ENCODE measurements at places on chromosomes 16 and 17.
A peak's percentile ranks its signal among the peaks of the same experiment; 100 is the strongest.

GRCh38 chr17:34099859-34100515 lies 155.1 kb upstream of the CCL2 start:
- no peak for DNase-seq

DNA sequence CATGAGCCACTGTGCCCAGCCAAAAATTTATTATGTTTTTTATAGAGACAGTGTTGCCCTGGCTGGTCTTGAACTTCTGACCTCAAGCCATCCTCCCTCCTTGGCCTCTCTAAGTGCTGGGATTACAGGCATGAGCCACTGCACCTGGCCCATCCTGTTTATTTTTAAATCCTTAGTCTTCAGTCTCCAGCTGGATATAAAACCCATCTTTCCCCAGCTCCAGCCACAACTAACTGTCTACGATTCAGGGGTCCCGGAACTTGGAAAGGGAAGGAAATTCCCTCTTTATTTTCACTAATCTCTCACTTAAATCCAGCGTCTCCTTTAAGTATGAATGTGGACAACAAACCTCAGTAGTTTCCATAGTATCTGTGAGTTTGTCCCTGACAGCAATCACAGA lies 62.2 kb downstream of the IQCK start:
- no peak for DNase-seq

- DNase-seq: no peak
Measured at GRCh38 chr16:70746708-70747424, 54.1 kb downstream of the VAC14 start.

DNA sequence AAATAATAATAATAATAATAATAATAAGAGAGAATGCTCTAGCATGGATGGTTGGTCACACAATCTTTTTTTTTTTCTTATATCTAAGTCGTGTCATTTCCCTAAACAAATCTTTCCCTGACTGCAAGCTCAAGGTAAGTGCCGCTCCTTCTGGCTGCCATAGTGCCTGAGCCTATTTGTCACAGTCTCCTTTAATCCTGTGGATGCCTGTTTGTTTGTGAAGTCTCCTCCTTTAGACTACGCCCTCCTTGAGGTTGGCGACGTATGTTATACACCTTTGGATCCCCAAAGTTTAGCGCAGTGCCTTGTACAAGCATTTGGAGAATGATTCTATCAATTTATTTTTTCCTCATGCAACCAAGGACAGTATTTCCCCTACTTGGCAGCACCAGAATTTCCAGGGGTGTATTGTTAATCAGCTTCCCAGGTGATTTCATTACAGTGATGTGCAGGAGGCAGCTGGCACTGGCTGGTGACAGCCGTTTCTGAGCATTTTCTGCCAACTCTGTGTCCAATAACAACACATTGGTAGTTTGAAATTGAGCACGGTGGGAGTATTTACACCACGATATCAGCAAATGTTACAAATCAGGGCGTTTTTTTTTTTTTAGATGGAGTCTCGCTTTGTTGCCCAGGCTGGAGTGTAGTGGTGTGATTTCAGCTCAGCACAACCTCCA lies 26.6 kb downstream of the TMEM238L start:
- DNase-seq: no peak

- peak; percentile 97 for DNase-seq
Measured at GRCh38 chr16:79600638-79601091, at the start of gene MAF. MAF (minus strand) TSS chr16:79600737; CDS start chr16:79599902, 835 bp downstream.

- no peak for DNase-seq
Measured at GRCh38 chr16:25109643-25110042, 1.9 kb upstream of the LCMT1 start.

DNA sequence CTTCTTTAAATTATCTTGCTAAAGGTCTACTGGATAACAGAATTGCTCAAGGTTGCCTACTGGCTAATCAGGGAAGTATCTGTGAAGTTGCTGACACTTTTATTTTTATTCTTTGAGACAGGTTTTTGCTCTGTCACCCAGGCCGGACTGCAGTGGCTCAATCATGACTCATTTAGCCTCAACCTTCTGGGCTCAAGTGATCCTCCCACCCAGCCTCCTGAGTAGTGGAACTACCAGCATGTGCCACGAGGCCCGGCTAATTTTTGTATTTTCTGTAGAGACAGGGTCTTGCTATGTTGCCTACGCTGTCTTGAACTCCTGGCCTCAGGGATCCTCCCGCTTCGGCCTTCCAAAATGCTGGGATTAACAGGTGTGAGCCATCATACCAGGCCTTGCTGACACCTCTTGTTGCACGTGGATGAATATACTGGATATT lies 43.1 kb downstream of the GLG1 start:
- no peak for DNase-seq

DNA sequence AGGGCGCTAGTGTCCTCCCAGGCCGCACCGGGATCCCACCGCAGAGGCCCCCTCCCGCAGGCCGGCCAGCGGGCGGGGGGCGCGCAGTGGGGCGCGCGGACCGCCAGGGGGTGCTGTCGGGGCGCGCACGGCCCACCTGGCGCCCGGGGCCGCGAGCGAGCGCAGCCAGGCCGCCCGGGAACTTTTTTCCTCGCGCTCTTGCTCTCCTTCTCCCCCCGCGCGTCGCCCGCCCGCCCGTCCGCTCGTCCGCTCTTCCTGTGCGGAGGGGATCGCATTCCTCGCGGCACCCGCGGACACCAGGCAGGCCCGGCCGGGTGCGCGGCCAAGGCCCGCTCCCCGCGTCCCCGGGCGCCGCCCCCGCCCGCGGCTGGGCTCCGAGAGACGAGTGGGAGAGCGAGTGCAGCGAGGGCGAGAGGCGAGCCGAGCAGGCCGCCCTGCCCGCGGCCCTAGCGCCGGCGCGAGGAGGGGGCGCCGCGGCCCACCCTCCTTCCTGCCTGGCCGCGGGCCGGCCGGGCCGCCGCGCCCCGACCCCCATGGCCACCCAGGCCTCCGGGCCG lies at the start of gene RAI1:
Gene RAI1, plus strand, starts transcription at position 272 of the 557 bp plus-strand sequence. CDS start 111,491 bp downstream, outside the sequence.
- peak; percentile 90 for DNase-seq

DNA sequence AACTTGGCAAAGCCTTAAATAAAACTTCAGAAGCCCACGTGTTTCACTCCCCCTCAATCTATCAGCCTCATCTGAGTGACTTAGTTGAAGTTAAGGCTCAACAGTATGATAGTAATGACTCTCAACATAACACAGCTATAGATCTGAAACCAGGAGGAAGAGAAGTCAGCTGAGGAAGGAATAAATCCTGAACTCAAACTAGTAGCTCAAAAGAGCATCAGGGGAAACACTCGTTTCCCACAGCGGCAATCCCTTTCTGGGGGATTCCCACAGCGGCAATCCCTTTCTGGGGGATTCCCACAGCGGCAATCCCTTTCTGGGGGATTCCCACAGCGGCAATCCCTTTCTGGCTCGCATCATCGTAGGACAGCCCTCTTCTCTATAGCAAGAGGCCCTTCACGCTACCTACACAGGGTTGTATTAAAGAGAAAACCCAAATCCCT lies 56.8 kb downstream of the ZZEF1 start:
- no peak for DNase-seq

Measured in hindlimb muscle (tissue), 1 donor.